ENCODE measurements at places on chromosomes 16 and 17.

- DNase-seq, result no peak
These were observed 81.5 kb upstream of the TRAP1 start for GRCh38 chr16:3798838-3799237.

- no peak for DNase-seq
These were observed 12.1 kb downstream of the NDEL1 start for GRCh38 chr17:8447799-8448198.

GRCh38 chr17:18371455-18371854 lies 6.1 kb upstream of the EVPLL start:
- no peak for DNase-seq

DNA sequence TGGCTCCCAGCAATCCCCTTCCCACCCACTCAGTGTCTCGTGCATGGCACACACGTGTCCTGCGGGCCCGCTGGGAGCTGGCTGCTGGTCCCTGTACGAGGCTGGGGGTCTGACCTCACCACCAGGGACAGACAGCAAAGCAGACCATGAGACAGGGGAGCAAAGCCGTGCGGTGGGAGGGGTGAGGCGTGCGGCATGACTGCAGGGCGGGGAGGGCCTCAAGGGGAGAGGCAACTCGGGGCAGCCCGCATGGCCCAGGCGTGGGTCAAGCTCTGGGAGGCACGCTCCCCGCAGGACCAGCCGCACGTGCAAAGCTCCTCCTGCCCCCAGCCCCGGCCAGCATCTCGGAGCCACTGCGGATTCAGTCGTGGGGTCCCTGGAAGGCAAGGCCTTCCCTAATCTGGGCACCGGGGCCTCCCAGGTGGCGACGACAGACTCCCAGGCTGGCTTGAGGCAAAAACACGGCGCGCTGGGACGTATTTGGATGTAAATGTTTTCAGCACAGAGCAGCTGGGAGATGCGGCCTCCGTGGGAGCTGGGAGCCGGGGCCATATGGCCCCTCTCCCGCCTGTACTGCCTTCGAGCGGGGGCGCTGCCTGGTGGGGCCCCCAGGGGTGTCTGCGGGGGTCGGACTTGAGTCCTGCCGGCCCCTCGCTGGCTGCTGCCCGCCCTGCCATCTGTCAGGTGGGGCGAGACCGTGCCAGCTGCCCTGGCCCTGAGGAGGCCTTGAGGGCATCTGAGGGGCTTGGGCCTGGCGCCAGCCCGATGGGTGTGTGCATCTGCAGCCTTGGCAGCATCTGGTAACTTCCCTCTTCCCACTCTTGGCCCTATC lies 12.2 kb upstream of the CBFA2T3 start:
- peak; percentile 97 for DNase-seq

GRCh38 chr16:73976644-73977043 lies 320.0 kb upstream of the PSMD7 start:
- no peak for DNase-seq

- no peak for DNase-seq
These were observed 640.8 kb downstream of the WWOX start for GRCh38 chr16:78740269-78740668.

DNA sequence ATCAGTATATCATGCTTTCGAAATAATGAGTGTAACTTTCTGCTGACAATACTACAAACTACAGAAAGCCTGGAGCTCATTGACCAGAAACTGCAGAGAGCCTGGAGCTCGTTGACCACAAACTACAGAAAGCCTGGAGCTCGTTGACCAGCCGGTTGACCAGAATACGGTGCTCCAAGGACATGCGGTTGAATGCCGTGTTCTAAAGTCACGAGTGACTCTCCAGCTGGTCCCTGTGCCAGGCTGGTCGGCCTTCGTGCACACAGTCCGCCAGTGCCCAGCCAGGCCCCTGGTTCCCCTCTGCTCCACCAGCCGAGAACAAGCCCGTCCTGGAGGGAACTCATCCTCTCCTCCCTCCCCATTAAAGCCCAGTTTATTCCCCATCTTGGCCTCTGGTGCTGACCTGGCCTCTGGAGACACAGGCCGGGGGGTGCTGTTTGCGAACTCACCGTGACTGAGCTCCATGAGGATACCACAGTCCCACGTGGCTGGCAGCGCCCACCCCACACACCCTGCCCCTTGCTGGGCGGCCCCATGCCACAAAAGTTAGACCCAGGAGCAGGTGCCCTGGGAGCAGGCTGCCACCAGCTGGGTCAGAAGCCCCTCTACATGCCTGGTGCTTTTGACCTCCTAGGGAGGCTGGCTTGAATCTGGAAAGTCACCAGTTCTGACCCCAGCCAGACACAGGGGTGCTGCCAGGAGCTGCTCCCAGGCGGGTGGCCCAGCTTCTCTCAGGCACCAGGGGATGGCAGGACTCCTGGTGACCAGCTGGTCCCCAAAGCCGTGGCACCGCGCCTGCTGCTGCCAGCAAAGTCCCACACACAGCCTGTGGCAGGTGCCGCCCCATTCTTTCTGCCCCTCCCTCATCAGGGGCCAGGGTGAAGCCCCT lies 15.5 kb upstream of the CDH15 start:
- no peak for DNase-seq

GRCh38 chr17:7833011-7833794 lies 814 bp upstream of the KDM6B start:
- DNase-seq, result no peak

DNA sequence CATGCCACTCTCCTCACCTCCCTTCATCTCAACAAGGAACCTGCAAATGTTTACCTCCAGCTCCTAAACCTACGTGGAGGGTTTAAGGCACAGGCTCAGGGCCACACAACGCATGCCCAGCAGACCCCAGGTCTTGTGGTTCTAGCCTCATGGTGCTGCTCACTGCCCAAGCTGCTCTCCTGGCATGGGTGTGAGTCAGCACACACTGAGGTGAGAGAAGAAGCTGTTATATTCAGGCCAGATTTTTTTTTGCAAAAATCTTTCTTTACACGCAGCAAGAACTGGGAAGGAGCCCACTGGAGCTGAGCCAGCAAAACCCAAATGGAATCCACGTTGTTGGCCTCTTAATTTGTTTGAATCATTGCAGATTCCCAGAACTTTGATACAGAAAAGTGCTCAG lies 5.5 kb upstream of the C16orf96 start:
- DNase-seq, result no peak

DNA sequence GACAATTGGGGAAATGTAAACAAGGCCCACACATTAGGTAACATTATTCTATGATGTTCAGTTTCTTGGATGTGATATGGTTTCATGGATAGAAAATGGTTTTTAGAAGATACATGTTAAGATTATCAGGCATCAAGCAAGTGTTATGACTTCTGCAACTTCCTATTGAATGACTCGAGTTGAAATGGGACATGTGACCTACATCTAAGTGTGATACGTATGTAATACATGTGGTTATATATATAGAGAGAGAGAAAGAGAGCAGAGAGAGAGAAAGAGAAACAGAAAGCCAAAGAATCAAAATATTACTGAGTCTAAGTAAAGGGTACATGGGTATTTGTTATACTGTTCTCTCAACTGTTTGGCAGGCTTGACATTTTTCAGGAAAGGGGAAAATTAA lies 1.7 kb downstream of the TMEM170A start:
- DNase-seq, result no peak

DNA sequence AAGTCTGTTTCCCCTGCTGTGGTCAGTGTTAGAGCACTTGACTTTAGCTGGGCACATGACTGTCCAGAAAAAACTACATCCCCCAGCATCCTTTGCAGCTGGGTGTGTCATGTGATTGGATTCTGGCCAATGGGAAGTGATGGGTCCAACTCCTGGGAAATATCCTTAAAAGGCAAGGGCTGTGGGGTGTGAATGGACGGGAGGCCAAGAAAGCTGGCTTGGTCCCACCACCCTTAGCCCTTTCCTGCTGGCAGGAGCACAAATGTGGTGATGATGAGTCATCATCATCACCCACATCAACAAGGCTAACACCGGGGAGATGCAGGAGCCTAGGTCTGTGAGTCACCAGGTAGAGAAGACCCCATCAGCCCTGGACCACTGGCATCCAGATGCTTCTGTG lies 341.7 kb downstream of the C16orf95 start:
- peak; percentile 12 for DNase-seq

GRCh38 chr16:1493746-1494094 lies 560 bp downstream of the TELO2 start:
- no peak for DNase-seq

GRCh38 chr17:50015146-50015545 lies 20.1 kb upstream of the DLX3 start:
- no peak for DNase-seq

- no peak for DNase-seq
These were observed 27.3 kb upstream of the ALKBH5 start for GRCh38 chr17:18156171-18156975.

DNA sequence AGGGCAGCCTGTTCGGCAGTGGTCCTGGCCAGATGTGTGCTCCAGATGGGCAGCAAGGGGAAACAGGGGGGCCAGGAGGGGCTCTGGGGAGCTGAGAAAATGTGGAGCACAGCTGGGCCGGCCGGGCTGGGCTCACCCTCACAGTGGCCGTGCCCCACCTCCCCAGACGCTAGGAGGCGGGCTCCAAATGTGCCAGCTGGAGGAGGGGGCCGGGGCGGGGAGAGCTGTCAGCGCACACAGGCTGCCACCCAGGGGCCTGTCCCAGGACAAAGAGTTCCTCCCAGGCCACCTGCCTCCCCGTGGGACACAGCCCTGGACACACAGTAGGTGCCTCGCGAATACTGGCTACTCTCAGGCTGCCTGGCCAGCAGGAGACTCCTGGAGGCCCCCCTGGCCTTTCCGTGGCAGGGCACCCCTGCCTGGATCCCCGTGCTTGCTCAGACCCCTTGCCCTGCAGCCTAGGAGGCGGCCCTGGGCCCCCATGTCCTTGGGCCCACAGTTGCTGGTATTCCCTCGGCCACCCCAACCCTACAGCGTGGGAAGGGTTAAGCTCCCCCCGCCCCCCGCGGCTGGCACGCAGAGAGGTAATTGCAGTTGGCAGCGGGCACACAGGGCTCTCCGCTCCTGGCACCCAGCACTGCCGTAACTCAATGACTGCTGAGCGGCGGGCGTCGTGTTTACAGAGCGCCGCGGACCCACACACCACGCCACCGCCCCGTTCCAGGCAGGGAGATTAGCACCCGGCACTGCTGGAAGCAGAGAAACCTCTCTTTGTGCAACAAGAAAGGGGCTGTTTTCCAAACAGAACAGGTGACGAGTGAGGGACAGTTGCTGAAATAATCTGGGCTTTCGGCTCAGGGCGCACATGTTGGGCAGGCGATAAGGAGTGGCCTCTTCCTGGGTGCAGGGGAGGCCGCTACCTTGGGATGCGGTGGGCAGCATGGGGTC lies 32.2 kb downstream of the BAHCC1 start:
- peak; percentile 74 for DNase-seq

DNA sequence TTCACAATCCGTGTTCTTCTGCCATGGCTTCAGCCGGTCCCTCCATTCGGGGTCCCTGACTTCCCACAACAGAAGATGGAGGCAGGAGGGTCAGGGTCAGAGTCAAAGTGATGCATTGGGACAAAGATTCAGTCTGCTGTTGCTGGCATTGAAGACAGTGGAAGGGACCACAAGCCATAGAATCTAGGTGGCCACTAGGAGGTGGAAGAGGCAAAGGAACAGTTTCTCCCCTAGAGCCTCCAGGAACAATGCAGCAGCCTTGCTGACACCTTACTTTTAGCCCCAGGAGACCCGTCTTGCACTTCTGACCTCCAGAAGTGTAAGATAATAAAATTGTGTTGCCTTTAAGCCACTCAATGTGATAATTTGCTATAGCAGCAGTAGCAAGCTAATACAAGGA lies 55.9 kb downstream of the MFSD11 start:
- peak; percentile 66 for DNase-seq

DNA sequence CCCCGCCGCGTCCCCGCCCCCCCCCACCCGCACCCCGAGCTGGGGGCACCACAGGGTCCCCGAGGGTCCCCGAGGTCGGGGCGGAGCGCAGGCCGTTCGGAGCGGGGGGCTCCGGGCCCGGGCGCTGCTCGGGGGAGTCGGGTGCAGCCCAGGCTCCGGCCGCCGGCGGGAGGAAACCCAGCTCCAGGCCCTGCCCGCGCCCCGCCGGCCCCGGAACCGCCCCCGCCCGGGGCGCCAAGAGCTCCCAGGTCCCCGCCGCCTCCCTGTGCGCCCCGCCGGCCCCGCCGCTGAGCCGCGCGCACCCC lies 33.2 kb upstream of the RPH3AL start:
- DNase-seq, result no peak

- DNase-seq, result peak; percentile 35
These were observed 34.2 kb downstream of the CD300LF start for GRCh38 chr17:74678541-74678940.

- DNase-seq, result peak; percentile 74
These were observed 445 bp upstream of the DBNDD1 start for GRCh38 chr16:90019543-90020259.

GRCh38 chr17:56914581-56915273 lies 878 bp upstream of the TRIM25 start:
- peak; percentile 42 for DNase-seq

DNA sequence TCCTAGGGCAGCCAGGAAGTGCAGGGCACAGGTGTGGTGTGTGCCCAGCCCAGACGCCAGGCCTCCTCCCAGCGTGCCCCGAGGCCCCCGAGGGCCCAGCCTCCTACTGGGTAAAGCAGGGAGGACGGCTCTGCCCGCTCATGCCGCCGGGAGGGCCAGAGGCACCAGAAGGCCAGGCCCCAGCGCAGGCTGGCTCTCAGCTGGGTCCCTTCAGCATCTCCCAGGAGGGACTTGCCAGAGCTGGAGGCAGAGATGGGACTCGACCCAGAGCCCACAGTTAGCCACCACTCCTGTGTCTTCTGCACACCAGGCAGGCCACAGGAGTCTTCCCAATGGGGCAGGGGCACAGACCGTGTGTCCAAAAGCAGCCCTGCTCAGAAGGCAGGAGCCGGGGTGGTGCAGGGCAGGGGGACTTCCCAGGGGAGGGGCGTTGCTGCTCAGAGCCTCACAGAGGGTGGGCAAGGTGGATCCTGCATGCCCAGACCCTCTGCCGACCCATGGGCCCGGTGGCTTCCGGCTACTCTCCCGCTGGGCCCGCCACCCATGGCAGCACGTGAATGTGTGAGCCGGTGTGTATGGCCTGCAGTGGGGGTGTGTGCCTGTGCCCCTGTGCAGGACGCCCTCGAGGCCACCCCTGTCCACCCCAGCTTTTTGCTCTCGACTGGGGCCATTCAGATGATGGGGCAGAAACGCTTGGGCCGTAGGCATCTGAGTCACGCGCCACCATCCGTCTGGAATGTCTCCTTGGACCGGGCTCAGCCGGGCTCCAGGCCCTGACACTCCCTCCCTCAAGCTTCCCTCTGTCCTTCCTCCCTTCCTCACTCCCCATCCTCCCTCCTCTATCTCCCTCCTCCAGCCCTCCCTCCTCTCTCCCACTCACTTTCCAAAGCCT lies 5.7 kb upstream of the ZNF469 start:
- DNase-seq, result no peak

DNA sequence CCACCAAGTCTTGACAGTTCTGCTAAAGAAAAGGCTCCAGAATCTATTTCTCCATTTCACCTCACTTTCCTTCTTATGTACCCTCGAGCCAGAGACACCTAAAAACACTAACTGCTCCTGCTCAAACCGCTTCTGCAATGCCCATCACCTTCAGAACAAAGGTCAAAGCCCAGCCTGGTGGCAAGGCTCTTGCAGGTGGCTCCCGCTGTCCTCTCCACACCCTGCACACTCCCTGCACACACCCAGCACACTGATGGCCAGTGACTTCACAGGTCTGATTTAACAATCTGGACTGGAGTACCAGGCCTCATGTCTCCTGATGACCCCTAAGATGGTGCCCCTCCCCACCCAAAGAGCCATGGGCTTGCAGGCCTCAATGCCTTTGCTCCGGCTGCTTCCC lies 9.8 kb upstream of the C17orf113 start:
- DNase-seq, result no peak

- DNase-seq, result no peak
These were observed 61.7 kb upstream of the INTS2 start for GRCh38 chr17:61989509-61989908.

All from NCI-H2171 treated with DMSO at 0.1 percent for 48 hours (cell line).